ENCODE measurements at places on chromosomes 3 and 15.

GRCh38 chr3:182220013-182220412 is 508.3 kb downstream of the SOX2 start:
- DNase-seq = no peak

DNA sequence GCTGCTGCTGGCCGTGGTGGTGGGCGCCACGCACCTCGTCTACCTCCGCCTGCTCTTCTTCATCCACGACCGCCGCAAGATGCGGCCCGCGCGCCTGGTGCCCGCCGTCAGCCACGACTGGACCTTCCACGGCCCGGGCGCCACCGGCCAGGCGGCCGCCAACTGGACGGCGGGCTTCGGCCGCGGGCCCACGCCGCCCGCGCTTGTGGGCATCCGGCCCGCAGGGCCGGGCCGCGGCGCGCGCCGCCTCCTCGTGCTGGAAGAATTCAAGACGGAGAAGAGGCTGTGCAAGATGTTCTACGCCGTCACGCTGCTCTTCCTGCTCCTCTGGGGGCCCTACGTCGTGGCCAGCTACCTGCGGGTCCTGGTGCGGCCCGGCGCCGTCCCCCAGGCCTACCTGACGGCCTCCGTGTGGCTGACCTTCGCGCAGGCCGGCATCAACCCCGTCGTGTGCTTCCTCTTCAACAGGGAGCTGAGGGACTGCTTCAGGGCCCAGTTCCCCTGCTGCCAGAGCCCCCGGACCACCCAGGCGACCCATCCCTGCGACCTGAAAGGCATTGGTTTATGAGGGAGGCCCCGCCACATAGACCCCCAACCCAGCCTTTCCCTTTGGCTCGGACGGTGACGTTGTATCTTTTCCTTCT is 1.1 kb downstream of the GPR27 start:
- no peak for DNase-seq

- DNase-seq = peak; percentile 48
Observed at GRCh38 chr3:157981819-157982218, 124.4 kb downstream of the SHOX2 start.

GRCh38 chr15:39666677-39667076 is 85.8 kb downstream of the THBS1 start:
- DNase-seq = peak; percentile 91

GRCh38 chr3:179308001-179308400 is 14.8 kb upstream of the ZNF639 start:
- peak; percentile 11 for DNase-seq

- no peak for DNase-seq
Observed at GRCh38 chr3:21744793-21745192, 6.2 kb downstream of the ZNF385D start.

DNA sequence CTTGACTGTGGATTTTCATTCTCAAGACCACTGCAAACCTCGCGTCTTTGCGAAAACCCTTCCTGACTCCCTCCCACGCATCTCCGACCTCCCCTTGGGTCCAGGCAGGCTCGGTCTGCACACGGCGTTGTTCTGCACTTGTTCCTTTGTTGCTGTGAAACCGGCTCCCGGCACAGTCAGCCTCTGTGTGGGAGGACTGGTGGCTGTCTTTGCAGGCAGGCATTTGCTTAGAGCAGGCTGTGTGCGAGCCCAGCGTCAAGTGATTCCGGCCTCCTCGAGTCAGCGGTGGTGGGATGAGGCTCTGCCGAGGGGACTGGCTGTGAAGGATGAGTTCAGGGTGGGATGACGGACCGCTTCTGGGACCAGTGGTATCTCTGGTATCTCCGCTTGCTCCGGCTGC is 102.6 kb upstream of the ROPN1 start:
- no peak for DNase-seq

- DNase-seq = peak; percentile 55
Observed at GRCh38 chr3:104273046-104273649, 1093.6 kb upstream of the ALCAM start.

- DNase-seq = no peak
Observed at GRCh38 chr3:23129817-23130216, 73.3 kb upstream of the UBE2E2 start.

GRCh38 chr3:161449785-161450184 is 46.8 kb upstream of the OTOL1 start:
- no peak for DNase-seq

GRCh38 chr3:106208967-106209366 is 340.2 kb upstream of the CBLB start:
- DNase-seq = peak; percentile 47

GRCh38 chr15:64739156-64739555 is 36.2 kb downstream of the RBPMS2 start:
- DNase-seq = peak; percentile 19

- DNase-seq = no peak
Observed at GRCh38 chr3:160379628-160380214, 19.3 kb downstream of the IFT80 start.

All from fibroblast of upper back skin (primary cell).